ENCODE measurements at places on chromosomes 16 and 17.
A peak's percentile ranks its signal among the peaks of the same experiment; 100 is the strongest.

GRCh38 chr17:9038380-9038779, 17.1 kb downstream of the NTN1 start:
- no peak for DNase-seq

DNA sequence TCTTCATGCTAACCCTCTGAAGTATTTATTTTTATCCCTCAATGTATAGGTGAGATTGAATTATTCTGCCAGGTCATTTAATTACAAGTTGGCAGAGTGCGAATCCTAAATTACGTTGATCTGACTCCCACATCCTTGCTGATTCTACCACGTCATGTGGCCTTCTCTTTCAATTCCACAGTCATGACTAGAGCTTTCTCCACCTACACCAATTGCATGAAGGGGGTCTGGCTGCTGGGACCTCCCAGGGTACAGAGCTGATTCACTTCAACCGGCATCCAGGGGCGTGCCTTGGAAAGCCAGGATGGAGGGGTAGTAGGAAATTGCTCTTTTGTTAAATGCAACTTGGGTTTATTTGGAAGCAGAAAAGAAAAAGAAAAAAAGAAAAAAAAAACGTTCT, 41.1 kb upstream of the CDH13 start:
- no peak for DNase-seq

DNA sequence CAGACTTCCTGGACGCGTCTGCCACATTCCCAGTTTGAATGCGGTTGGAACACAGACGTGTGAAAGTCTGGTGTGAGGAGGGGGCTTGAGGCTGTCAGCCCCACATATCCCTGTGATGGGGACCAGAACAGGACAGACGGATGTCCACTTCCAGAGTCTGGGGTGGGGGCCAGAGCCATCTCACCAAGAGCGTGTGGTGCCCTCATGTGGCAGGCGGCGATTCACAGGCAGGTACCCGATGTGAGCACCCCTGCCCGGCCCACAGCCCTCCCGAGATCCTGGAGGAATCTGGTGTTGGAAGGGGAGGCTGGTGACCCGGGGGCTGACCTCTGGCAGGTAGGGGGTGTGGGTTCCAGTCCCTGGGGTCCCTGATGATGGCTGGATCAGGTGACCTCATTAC, 51.5 kb downstream of the ENGASE start:
- no peak for DNase-seq

DNA sequence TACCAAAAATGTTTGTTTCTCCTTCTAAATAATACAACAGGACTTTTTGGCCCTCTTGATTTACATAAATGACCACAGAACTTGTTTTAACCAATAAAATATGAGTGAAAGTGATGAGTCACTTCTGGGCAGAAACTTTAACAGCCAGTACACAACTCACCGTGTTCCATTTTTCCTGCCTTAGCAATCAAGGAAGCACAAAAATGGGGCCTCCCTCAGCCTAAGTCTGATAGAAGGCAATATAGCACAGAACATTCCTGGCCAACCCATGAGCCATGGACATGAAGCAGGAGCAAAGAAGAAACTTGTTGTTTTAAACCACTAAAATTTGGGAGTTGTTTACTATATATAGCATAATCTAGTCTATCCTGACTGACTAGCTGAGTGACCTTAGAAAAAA, 61.1 kb upstream of the MTMR4 start:
- DNase-seq: no peak

- DNase-seq: no peak
Measured at GRCh38 chr17:77527836-77528505, 387.2 kb downstream of the SEC14L1 start.

- DNase-seq: no peak
Measured at GRCh38 chr16:64933885-64934284, 188.0 kb downstream of the CDH11 start.

- DNase-seq: no peak
Measured at GRCh38 chr17:50879086-50879485, 12.9 kb upstream of the TOB1 start.

GRCh38 chr17:42288803-42289610, 709 bp downstream of the STAT5A start:
- DNase-seq: peak; percentile 46

DNA sequence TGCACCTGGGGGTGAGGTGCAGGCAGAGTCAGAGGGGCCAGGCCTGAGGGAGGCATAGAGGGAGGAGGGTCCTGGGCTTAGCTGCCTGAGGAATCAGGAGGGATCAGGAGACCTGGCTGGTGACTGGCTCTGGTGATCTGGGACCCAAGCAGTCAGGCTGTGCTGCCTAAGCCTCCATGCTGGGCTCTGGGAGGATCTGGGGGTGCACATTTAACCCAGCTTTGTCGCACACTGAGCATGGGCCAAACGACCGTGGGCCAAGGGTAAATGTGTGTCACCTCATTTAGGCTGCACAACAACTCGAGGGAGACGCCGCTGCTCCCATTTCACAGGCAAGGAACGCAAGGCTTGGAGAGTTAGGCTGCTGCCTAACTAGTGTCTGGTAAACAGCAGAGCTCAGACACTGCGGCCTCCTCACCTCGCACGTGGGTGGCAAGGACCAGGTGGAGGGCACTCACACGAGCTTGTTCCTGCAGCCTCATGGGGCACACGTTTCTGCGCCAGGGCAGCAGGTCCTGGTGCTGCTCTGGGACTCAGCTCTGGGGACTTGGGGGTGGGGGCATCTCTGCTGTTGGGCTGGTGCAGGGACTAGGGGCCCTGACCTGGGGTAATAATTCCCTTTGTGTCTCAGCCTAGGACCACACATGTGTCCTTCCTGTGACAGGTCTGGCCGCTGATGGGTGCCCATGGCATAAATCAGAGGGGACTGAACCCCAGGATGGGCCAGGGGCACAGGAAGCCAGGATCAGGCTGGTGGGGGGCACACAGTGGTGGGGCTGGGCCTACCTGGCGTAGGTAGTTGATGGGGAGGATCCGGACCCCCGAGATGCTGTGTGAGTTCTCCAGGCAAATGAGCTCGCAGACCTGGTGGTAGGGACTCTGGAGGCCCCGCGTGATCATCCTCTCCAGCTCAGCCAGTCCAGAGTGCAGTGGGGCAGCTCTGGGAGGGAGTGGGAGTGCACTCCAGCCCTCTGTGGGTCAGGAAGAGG, 18.7 kb downstream of the TMEM235 start:
- no peak for DNase-seq

- DNase-seq: no peak
Measured at GRCh38 chr16:28062261-28062846, 1.2 kb downstream of the GSG1L start.

DNA sequence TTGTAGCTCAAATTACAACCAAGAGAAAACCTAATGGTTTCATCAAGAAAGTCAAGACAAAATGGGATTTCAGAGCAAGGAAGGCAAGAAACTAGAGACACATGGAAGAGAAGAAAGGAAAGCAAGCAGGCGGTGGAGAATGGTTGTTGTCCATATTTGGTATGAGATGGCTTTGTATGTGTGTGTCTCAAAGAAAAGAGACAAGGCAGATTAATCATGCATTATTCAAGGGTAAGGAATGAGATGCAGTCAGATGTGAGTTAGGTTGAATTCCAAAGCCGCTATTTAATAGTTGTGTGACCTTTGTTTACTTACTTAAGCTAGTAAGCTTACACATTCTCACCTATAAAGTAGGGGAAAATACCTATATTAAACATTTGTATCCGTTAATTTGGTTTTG, 1029.6 kb downstream of the CDH11 start:
- no peak for DNase-seq

DNA sequence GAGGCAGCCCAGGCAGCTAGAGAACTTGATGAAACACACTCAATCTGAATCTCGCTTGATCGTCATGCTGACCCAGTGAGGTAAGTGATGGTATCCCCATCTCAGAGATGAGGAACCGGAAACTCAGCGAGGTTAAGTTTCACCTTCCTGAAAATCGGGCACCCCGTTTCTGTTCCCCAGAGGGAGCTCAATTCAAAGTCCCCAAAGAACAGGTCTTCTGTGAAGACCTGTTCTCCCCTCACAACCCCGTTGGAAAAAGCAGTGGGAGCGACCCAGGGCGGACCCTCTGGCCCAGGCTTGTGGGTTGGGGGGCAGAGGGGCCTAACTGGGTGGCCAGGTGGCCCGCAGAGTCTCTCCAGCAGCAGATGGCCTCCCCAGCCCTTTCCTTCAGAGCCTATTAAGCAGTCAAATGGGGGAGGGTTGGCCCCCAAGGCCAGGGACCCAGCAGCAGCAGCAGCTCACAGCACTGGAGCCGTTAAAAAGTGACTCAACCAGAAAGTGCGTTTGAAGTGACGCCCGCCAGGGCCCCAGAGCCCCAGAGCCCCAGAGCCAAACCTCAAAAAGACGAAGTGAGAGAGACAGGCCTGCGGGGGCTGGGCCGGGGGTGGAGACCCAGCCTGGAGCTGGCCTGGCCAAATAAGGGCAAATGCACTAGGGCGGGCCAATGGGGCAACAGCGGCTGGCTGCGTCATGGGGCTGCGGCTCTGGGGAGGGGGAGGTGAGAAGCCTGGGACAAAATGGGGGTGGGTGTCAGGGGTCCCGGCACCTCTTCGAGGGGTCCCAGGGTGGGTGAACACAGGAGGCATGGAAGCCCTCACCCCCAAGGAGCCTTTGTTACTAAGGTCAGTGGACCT, 9.2 kb upstream of the TSPOAP1 start:
- DNase-seq: peak; percentile 81

- no peak for DNase-seq
Measured at GRCh38 chr16:54935266-54935968, 4.8 kb downstream of the IRX5 start.

DNA sequence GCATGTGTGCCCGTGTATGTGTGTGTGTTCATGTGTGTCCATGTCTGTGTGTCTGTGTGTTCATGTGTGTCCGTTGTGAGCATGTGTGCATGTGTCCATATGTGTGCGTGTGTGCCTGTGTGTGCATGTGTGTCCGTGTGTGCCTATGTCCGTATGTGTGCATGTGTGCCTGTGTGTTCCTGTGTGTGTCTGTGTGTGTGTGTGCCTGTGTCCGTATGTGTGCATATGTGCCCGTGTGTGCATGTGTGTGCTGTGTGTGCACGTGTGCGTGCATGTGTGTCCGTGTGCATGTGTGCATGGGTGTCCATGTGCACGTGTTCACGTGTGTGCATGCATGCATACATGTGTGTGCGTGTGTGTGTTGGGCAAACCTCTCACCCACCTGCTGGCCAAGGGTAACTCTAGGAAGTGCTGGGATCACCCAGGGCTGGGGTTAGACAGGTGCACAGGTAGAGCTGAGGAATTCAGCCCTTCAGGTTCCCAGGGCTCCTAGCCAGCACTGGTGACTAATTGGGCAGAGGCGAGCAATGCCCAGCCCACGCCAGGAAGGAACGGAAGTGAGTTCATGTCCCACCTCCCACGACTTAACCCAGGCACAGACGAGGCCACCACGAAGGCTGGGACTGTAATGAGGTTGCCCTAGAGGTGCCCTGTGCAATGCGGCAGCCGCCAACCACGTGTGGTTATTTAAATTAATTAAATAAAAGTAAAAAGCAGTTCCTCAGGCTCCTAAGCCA, 8.2 kb upstream of the CSNK1D start:
- DNase-seq: no peak

DNA sequence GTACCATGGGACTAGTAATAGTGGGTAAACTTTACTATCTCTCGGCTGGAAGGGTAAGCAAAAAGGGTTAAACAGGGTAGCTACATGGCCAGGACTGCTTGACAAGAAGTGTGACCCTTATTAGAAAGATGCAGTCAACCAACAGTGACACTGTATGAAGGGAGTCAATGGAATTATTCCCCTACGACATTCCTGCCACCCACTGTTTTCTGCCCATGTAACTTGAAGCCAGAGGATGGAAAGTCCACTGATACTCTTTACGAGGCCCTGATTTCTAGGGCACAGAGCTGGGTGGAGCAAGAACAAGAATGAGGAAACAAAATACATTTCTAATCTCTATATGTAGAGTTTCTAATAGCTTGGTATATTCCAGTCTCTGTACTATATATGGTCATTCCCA, 1102.5 kb downstream of the CDH11 start:
- DNase-seq: no peak

- DNase-seq: no peak
Measured at GRCh38 chr17:58280480-58281217, at the start of gene MPO. MPO (minus strand) TSS chr17:58280935; CDS start chr17:58280758, 177 bp downstream.

DNA sequence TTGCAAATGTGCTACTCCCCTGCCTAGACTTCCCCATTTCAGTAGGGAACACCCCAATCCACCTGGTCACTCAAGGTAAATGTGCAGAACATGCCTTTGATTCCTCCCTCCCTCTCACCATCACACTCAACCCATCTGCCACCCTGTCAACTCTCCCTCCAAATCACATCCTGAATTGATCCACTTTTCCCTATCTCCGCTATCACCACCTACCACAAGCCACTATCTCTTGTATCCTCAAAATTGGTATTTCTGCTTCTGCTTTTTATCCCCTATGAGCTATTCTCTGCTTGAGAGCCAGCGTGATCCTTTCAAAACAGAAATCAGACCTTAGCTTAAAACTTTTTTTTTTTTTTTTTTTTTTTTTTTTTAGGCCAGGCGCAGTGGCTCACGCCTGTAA, 5.4 kb upstream of the NOL11 start:
- no peak for DNase-seq

GRCh38 chr16:75787440-75787839, 61.1 kb upstream of the CPHXL start:
- DNase-seq: no peak

DNA sequence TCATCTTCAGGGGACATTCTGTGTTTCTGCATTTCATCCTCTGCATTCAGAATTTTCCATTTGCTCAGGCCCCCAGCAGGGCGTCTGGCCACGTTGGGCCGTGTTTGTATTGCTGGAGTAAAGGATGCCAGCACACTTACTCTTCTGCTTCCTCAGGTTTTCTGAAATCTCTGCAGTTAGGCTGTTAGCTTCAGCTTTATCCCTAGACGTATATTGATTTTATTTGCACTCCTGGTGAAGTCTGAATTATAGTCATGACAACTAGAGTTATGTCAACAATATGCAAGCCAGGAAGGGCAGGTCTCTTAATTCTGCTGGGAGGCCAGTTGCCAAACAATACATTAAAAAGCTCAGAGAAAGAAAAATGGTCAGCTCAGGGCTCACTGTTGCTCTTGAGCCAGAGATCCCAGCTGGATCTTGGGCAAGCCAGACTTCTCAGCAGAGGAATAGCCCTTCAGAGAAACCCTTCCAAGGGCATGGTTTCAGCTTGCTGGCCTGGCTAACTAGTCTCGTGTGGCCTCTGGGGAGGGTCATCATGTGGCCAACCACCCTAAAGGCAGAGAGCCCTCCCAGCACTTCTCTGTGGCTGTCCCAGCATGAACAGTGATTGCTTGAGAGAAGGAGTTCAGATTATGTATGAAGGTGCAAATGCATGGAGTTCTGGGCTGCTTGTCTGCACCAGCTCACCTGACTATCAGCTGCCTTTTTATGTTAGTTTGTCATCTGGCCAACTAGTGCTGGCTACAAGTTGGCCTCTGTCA, 110.2 kb upstream of the CACNG5 start:
- DNase-seq: no peak

DNA sequence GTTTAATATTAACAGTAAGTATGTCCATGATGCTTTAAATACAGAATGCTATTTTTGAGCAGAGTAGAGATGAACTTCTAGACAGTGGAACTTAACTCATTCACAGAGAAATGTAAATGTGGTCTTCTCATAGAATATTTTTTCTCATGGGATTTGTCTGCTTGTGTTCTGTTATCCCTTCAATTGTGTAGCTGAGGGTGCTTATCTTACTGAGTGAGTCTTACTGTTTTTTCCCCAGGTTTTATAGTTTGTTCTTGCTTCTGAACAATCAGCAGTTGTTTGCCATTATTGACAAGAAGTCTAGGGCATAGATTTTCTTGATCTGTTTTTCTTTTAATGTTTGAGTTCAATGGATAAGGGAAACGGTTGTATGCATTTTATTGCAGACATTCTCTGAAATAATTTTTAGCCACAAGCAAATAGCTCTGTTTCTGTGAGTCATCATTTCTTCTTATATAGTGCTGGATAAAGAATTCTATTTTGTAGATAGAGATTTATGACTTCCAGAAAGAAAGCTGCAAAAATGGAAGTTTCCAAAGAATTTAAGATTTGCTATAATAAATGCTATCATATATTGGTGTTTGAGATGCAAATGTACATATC, 60.5 kb downstream of the NF1 start:
- no peak for DNase-seq

Measured in activated naive CD4-positive, alpha-beta T cell (primary cell).